ENCODE measurements at places on chromosomes 13 and 19.

DNA sequence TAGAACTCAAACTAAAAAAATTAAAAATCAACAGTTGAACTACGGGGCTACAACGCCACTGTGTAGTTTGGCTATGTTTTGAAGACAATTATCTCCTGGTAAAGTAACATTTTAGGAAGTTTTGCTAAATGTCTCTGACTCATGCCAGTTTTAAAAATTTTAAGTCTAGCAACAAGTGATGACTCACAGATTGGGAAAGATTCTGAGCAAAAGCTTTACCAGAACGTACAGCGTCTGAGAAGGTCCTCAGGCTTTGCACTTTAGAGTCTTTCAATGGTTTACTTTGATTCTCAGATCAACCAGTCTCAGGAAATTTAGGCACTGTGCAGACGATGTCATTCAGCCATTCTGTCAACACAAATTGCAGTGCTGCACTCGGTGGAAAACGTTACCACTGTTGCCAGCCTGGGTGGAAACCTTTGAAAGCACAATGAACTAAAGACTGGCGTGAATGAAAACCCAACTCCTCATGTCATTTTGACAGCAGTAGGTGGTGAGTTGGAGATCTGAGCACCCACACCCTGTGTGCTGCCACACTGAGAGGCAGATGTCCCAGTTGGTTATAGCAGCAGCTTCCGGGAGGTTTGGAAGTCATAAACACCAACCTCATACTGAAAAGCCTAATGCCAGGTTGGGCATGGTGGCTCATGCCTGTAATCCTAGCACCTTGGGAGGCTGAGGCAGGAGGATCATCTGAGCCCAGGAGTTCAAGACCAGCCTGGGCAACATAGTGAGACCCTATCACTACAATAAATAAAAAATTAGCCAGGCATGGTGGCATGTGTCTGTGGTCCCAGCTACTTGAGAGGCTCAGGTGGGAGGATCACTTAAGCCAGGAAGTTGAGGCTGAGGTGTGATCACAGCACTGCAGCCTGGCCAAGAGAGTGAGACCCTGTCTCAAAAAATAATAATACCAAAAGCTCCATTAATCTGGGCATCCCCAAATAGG, 6.3 kb upstream of the WTIP start:
- DNase-seq = no peak

GRCh38 chr19:55962186-55962585, 14.6 kb downstream of the NLRP8 start:
- DNase-seq = no peak

DNA sequence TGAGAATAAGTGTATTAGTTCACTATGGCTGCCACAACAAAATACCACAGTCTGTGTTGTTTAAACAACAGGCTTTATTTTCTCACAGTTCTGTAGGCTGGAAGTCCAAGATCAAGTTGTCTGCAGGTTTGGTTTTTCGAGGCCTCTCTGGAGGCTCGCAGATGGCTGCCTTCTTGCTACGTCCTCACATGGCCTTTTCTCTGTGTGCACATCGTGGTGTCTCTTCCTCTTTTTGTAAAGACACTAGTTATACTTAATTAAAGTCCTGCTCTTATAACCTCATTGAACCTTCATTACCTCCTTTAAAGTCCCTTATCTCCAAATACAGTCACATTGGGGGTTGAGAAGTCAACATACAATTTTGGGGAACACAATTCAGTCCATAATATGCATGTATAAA, 10.6 kb downstream of the CSNK1A1L start:
- no peak for DNase-seq

- DNase-seq = no peak
Observed at GRCh38 chr19:33719366-33720154, 77.1 kb upstream of the KCTD15 start.

DNA sequence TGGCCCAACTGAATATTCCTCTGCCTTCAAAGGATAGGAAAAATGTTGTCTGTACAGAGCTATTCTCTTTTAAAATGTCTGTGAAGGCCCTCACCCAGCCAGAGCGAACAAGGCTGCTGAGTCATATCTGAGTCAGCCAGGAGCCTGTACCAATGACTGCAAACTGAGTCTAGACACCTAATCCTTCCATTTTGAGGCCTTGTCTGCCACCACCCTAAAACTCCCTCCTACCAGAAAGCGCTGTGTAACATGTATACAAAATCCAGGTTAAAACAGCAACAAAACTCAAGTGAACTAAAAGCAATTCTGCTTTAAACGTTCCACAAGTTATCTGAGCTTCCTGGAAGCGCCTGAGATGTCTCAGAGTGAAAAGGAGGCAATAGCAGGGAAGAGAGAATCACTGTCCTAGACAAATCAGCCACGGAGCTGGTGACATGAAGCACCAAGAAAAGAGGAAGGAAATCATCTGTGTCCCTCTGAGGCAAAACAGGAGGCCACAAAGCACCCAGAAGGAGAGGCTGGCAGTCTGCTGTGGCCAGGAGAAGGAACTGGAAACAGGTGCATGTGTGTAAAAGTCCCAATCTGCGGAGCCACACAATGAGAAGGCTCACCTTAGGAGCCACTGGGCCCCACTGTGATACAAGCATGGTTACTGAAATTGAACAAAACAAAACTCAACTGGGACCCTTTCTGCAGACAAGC, 10.2 kb downstream of the DHRS12 start:
- no peak for DNase-seq

- DNase-seq = no peak
Observed at GRCh38 chr19:37725181-37725580, 5.6 kb upstream of the ZNF607 start.

- no peak for DNase-seq
Observed at GRCh38 chr19:9485140-9485539, 13.3 kb downstream of the ZNF560 start.

- DNase-seq = no peak
Observed at GRCh38 chr19:12888006-12888603, 1.1 kb upstream of the KLF1 start.

DNA sequence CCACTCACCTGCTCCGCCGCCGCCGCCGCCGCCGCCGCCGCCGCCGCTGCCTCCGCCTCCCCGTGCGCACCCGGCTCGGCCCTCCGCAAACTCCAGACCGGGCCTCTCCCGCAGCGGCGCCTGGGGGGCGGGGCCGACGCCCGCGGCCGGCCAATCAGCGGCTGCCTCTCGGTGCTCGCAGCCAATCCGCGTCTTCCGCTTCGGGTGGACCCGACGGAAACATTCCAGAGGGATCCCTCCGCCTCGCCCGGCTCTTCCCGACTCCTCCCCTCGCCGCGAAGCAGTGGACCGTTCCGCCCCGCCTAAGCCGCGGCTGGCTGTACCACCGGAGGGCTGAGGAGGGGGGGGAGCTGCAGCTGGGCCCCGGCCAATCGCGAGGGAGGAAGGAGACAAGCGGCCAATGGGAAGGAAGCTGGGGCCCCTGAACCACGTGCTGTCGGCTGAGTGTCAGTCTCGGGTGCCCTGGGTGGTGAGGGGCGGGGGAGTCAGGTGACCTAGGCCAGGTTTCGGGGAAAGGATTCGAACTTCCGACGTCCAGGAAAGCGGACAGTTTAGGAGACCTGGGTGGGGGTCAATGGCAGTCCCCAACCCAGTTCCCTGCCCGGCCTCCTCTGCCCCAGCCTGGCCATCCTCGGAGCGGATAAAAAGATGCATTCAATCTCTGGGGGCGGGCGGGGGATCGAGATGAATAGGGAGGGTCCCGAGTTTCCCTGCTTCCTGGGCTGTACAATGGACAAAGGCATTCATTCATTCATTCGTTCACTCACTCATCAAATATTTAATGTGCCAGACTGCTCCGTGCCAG, at the start of gene GIPC1:
TSS of gene GIPC1 (minus strand) at position 99 of the 805 bp plus-strand sequence. CDS start 13,151 bp downstream, outside the sequence.
- DNase-seq = peak; percentile 82

GRCh38 chr13:40465015-40465390, 201.4 kb downstream of the FOXO1 start:
- no peak for DNase-seq

DNA sequence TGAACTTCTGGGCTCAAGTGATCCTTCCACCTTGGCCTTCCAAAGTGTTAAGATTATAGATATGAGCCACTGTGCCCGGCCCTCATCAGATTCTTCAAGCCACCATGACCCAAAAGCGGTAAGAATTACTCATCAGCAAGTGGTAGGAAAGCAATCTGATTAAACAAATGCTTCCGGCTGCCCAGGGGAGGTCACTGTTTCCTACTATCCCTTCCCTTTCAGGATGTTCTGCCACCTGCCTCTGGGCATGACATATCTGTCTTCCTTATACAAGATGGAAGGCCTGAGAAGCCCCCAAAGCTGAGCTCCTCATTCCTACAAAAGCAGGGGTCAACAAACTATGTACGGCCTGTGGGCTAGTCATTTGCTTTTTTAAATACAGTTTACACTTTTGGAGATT, 7.0 kb downstream of the ABHD8 start:
- no peak for DNase-seq

GRCh38 chr13:91375116-91375729, 23.2 kb upstream of the GPC5 start:
- DNase-seq = no peak

GRCh38 chr19:11093689-11094238, 4.5 kb downstream of the LDLR start:
- no peak for DNase-seq

DNA sequence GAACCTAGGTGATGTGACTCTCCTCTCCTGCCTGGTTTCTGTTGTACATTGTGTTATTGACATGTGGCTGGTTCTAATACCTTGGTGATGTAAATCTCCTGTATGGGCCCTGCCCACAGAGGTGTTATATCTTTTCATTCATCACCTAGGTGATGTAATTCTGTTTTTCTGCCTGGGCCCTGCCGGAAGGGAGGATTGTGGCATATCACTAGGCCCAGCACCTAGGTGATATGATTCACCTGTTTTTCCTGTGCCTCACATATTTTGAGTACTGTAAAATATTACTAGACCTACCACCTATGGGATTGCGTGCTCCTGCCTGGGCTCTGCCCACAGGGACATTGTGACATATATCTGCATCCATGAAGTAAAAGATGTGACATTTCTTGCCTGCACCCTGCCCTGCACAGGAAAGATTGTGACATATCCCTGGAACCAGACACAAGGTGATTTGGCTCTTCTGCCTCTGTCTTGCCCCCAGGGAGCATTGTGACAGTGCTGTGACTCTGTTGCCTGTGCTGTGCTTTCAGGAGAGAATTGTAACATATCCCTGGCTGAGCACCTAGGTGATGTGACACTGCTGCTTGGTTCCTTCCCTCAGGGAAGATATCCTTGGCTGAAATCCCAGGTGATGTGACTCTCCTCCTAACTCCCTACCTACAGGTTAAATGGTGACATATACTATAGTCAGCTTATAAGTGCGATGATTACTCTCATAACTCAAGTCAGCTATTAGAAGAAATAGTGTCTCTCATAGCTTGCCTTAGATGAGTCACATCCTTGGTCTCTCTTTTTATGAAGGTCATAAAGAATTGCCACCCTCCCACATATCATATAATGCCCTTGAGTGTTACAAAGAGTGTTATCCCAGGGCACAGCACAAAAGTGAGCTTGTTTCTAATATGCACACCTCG, 13.3 kb upstream of the ZNF681 start:
- no peak for DNase-seq

- no peak for DNase-seq
Observed at GRCh38 chr13:41859565-41859964, 101.3 kb downstream of the VWA8 start.

DNA sequence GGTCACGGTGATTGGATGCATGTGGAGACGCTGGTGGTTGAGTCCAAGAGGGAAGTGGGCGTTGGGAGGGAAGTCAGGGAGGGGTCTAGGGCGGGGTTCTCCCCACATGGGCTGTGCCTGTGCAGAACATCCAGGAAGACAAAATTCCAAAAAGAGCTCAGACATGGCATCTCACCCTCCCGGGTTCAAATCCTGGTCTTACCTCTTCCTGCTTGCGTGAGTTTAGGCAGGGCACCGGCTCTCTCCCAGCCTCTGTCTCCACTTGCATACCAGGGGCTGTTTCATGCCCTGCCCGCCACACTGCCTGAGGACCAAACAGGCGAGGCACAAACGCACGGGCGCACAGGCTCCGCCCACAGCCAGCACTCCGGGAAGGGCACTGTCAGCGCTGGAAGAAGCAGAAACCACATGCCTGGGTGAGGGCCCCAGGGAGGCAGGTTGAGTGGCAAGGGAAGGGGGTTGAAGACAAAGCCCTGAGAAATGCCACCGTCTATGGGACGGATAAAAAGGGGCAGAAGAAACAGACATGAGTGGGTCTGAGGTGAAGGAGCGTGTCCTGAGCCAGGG, 123.6 kb upstream of the SOX1 start:
- no peak for DNase-seq

GRCh38 chr19:3995607-3996006, 10.3 kb upstream of the EEF2 start:
- no peak for DNase-seq

GRCh38 chr19:18117364-18117691, 19.8 kb downstream of the MAST3 start:
- no peak for DNase-seq

- DNase-seq = no peak
Observed at GRCh38 chr13:52070929-52071523, 46.5 kb downstream of the UTP14C start.

GRCh38 chr19:52170304-52170703, 1.1 kb downstream of the ZNF836 start:
- no peak for DNase-seq

- DNase-seq = no peak
Observed at GRCh38 chr19:45866400-45867176, 2.5 kb downstream of the FOXA3 start.

GRCh38 chr19:55693336-55693974, 18.4 kb downstream of the EPN1 start:
- DNase-seq = no peak

DNA sequence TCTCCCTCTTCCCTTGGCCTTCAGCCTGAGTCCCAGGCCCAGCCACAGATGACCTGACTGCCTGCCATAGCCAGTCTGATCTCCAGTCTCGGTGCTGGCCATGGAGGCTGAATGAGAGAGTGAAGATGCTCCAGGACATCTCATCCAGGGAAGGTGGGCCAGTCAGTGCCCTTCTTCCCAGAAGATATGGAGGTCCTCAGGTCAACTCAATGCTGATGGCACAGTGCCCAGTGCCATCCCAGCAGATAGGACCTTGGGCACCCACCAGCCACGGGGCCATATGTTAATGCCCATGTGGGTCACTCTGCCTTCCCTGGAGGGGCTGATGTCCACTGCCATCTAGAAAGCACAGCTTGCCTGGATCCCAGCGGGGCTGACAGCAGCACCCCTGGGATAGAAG, 7.2 kb downstream of the VSTM2B start:
- DNase-seq = no peak

GRCh38 chr19:13684021-13684420, 80.3 kb upstream of the MRI1 start:
- DNase-seq = no peak

DNA sequence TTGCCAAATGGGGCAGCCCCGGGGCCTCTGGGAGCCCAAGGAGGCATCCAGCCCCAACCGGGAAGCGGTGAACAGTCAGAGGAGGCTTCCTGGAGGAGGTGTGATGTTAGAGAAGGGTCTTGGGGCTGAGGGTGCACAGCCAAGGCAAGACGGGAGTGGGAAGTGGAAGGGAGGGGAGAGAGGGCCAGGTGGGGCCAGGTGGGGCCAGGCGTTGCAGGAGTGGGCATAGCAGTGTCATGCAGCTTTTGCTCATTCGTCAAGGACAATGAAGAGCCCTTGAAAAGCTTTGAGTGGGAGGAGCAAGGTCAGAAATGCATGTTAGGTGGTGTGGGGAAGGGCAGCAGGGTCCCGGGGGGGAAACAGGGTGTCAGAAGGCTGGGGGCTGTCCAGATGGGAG, 1.8 kb downstream of the FBN3 start:
- no peak for DNase-seq

- DNase-seq = no peak
Observed at GRCh38 chr19:3119693-3120380, 16.0 kb upstream of the GNA15 start.
